ENCODE measurements at places on chromosomes 2 and 18.

- peak; percentile 70 for DNase-seq
These were observed 410 bp upstream of the TGIF1 start for GRCh38 chr18:3449512-3450011.

- DNase-seq: no peak
These were observed 91.5 kb upstream of the HS6ST1 start for GRCh38 chr2:128410035-128410757.

DNA sequence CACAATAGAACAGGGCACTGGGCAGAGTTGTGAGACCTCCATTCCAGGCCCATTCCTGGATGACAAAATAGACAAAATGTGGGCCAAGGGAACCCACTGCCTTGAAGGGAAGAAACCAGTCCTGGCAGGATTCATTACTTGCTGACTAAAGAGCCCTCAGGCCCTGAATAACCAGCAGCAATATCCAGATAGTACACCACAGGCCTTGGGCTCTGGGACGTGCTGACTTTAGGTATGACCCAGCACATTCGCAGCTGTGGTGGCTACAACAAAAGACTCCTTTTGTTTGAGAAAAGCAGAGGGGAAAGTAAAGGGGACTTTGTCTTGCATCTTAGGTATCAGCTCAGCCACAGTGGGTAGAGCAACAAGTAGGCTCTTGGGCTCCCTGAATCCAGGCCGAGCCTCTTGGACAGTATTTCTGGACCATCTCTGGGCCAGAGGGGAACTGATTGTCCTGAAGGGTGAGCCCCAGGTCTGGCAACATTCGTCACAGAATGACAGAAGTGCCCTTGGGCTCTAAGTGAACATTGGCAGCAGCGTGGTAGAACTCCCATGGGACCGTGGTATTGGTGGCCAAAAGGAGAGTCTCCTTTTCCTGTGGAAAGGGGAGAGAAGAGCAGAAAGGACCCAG is 89.9 kb upstream of the CD226 start:
- DNase-seq: no peak

GRCh38 chr2:160490733-160491685 is 2.6 kb downstream of the RBMS1 start:
- DNase-seq: no peak

DNA sequence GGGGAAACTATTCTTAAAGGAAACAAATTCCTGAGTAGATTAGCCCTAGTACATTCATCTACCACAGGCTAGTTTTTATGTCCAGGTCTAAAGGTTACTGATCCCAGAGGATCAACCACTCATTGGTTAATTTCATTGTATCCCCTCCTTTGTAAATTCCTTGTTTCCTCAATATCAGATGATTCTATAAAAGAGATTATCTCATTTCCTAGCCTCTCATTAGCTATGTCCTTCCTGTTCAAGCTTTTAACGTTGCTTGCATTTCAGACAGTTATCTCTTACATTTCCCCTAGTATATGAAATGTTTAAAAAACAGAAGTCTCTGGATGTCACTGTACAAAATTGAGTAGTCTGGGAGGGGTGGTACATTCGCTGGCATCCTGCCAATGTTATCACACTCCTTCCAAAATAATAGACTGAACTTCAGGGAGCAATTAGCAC is 24.2 kb upstream of the ARMC9 start:
- no peak for DNase-seq

DNA sequence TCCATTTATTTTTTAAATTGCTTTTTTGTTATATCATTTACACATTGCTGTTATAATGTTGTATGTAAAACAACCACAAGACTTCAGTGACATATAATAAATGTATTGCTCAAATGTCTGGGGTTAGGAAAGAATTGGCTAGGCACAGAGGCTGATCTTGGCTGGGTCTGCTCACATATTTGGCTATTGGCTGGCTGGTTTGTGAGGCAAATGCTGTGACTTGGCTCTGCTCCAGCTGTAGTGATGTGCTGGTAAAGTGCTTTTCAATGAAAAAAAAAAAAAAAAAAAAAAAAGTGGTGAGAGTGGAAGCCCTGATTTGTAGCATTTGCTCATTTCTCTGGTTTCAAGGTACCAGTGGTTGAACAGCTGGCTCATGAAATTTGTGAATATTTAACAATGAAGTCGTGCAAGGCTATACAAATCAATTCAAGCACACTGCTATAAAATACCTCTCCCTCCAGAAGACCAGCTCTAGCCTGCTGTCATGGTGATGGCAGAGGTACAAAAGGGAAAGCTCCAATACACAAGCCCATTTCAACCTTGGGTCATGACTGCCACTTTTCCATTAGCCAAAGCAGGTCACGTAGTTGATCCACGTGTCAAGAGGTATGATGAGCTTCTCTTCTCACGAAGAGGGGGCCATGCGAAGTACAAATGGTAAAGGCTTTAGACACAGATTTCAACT is 43.7 kb upstream of the RIT2 start:
- no peak for DNase-seq

DNA sequence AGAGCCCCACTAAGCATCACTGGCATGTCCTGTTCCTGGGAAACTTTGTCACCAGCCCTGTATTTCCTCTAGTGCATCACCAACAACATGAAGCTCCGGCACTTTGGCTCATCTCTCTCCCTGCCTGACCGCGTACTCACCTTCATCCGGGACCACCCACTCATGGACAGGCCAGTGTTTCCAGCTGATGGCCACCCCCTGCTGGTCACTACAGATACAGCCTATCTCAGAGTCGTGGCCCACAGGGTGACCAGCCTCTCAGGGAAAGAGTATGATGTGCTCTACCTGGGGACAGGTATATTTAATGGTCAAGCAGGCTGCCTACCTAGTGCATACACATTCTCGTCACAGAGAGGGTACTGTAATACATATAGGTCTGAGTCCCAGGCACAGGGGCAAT is 21.0 kb downstream of the SEMA4F start:
- DNase-seq: no peak

- no peak for DNase-seq
These were observed 574 bp downstream of the NIFK start for GRCh38 chr2:121736140-121736461.

DNA sequence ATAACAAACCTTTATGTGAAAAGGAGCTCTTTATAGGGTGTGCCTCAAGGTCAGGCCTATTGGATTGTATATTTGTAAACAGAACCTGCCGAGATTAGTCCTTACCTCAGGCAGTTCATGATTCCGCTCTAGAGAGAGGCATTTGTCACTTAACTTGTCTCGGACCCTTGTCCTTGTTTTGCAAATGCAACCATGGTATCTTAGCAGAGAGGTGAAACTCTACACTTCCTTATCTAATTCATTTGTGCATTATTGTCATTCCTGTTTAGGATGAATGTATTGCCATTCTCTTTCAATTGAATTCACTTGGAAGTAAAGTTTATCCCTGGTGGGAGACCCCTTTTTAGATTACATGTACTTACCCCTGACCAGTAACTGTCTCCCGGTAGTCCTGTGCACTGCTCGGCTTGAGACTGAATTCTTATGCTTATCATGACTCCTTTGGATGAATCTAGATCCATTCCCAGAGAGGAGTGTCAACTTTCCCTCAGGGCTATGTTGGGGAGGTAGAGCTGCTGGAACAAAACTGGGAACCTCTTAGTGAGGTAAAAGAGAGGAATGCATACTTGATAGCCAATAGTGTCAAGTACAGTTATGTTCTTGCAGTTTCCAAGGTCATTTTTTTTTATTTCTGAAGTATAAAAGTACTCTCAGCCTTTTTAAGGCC is 46.6 kb downstream of the SGPP2 start:
- no peak for DNase-seq
